Uterine smooth muscle cell (primary cell): ENCODE measurements at places on chromosomes 2 and 18. TPM values are rescaled to one million over a fixed set of nuclear protein-coding genes. Genes with fewer than 3 reads are reported as not detected.

The PARD3B gene
- 13.7 and 18.0 TPM in 2 replicates for total RNA-seq

The SPATA3 gene
- total RNA-seq: not detected in 2 replicates

The DHRS9 gene
- total RNA-seq: not detected in 2 replicates

The CD302 gene
- total RNA-seq: 4.1 and 7.1 TPM in 2 replicates

The TDRD15 gene
- total RNA-seq: not detected in 2 replicates

The UGT1A5 gene
- total RNA-seq: not detected in 2 replicates

The HAUS1 gene
- total RNA-seq: 37.9 and 77.0 TPM in 2 replicates

The ADAM23 gene
- total RNA-seq: 9.9 and 10.5 TPM in 2 replicates

The RGPD4 gene
- total RNA-seq: not detected in 2 replicates
